ENCODE measurements at places on chromosomes 5 and 9. TPM values are rescaled to one million over a fixed set of nuclear protein-coding genes. Genes with fewer than 3 reads are reported as not detected.
A peak's percentile ranks its signal among the peaks of the same experiment; 100 is the strongest.

Gene CLIC3
- polyA plus RNA-seq, result 45.0 TPM

Gene LCN9
- 21.6 TPM for polyA plus RNA-seq

DNA sequence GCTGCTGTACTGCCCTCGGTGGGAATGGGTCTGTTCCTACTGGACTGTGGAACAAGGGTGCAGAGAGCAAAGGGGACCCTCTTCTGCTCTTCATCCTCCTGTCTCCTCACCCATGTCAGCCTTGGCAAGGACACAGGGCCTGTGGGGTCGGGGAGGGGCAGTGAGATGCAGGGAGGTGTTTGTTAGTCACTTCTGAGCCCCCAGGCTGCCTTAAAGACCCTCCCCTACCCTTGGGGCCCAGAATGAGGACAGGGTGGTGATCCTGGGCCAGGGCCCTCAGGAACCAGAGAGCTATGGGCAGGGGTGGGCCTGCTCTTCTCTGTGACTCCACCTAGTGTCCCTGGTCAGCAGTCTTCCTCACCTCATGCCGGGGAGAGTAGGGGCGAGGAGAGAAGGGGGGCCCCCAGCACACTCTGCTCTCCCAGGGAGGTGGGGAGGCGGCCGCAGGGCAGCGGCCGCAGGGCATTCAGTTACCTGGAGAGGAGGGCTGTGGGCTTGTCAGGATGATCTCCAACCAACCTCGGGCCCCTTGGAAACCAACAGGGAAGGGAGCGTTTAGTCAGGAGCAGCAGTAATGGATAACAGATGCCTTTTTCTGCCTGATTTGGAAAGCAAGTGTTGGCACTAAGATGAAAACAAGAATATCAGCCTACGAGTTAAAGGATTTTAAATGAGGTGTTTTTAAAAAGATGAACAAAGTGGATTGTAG lies 62.0 kb upstream of the GARNL3 start:
- no peak for DNase-seq

DNA sequence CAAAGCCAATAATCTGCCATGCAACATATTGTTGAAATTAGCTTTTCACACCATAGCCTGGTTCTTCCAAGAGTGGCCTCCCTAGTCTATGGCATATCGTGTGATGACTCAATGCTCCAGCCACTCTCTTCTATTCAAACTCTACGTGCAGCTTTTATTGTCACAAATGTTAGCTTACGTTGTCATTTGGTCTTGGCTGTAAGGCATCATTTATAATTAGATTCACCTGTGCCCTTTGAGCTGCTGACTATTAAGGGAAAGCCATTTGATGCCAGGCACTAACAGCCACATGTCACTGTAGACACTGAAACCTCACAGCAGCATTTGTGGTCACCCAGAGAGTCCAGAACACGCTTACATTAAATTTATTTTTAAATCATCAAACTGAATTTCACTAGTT lies 66.8 kb downstream of the APBA1 start:
- no peak for DNase-seq

GRCh38 chr5:158388021-158388420 lies 529.1 kb upstream of the CLINT1 start:
- DNase-seq, result no peak

- peak; percentile 86 for DNase-seq
Measured at GRCh38 chr5:160188141-160189015, 40.9 kb upstream of the FABP6 start.

DNA sequence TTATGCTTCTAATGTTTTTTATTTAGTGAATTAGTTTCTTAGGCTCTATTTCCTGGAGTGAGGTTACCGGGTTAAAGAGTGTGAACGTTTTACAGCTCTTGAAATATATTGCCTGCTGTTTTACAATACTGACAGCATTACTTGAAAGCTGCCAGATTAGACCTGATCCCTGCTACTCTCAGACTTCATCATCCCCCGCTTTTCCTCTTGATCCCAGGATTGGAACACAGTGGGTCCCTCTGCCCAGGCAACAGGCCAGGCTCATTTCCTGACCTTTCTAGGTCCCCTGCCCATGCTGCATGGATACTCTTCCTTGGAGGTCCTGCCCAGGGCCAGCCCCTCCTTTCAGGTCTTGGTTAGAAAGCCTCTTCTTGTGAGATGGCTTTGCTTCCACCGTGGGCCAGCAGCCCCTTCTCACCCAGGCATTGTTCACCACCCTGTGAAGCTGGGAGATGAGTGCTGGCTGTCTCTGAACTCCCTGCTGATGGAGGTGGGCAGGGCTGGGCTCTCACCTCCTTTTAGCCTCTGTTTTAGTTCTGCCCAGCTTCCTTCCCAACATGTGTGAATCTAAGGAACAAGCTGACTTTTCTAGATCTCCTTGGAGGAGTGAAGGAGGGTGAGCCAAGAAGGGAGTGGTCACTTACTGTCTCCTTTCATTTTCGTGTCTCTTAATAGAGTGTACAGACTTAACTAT lies 15.5 kb upstream of the FAM120AOS start:
- DNase-seq, result peak; percentile 28

DNA sequence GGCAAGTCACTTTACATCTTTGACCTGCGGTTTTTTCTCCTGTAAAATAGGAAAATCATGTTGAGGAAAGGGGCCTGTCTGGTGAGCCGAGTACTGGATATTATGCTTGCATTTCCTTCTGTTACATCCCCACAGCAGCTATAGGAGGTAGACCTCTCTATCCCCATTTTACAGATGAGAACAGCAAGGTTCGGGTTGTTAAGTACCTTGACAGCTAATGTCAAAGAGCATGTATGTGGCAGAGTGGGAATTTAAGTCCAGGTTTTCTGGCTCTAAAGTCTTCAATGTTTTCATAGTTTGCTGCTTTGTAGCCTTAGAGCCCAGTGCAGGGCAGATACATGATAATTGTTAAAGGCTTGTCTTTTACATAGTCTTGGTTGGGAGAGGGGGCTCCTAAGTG lies 2.8 kb downstream of the TMEM268 start:
- DNase-seq, result no peak

Data from hepatocyte (in vitro differentiated cells).